ENCODE measurements at places on chromosomes 6 and 20.

- peak; percentile 28 for DNase-seq
Measured at GRCh38 chr20:38304845-38305447, 990 bp downstream of the BPI start.

DNA sequence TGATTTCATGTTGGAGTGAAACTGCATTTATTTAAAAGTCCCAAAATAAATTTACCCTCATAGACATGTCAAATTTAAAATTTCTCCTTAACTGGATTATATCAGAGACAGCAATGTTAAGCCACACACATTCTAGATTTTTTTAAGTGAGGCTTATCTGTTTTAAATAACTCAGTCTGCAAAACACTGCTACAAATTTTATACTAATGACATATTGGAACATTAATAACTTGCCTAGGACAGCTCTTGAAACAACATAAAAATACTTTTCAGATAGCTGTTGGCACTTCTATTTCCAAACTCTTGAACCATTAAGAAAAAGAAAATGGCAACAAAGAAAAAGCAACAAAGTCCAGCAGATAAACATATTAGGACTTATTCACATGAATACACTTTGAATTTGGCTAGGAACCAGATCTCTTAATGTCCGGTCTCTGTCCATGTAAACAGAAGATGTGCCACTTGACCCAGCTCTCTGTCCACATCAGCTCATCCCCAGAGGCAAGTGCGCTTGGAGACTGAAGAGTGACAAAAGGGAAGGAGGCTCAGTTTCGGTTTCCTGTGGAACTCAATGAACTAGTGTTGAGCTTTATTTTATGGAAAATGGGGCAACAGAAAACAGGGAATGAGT lies 219.3 kb upstream of the THBS2 start:
- no peak for DNase-seq

GRCh38 chr20:38004416-38004815 lies 28.8 kb downstream of the TTI1 start:
- no peak for DNase-seq

DNA sequence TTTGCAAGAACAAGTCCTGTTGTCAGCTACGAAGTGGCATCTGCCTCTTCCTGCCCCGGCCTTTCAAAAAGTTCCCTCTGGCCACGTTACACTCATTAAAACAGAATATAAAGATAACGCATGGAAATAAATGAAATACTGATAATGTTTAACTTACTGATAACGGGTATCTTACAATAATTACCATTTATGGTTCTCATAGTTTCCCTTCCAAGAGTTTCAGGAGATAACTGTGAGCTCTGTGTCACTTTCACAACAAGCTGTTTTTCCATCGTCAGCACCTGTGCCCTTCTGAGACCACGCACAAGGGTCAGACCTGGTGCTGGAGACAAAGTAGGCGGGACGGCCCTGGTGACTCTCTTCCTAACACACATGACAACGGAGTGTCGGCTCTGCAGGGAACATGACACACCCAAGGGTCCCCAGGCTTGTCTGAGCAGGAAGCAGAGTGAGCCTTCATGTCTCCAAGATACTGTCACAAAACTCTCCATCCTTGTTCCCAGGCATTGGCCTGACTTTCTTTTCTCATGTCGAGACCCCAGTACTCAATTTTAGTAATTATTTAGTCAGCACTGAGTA lies 86.2 kb upstream of the THBS2 start:
- DNase-seq, result no peak

DNA sequence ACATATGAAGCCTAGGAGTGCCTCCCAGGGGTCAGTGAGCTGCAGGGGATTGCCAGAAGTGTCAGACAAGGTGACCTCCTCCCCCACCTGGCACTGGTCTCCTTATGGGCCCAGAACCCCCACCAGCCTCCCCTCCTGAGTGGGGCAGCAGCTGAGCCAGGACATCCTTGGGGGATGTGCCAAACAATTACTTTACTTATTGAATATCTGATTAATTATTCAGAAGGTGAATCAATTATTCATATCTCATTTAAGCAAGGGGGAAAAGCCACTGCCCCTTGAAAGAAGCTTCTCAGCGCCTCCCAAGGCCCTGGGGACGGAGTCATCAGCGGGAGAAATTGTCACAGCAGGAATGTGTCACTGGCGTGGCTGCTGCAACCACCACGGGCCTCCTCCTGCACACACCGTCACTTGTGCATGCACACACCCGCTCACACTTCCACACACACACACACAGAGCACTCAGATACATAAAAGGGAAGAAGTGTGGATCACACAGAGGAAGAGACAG lies 123.4 kb upstream of the MAFB start:
- DNase-seq, result no peak

DNA sequence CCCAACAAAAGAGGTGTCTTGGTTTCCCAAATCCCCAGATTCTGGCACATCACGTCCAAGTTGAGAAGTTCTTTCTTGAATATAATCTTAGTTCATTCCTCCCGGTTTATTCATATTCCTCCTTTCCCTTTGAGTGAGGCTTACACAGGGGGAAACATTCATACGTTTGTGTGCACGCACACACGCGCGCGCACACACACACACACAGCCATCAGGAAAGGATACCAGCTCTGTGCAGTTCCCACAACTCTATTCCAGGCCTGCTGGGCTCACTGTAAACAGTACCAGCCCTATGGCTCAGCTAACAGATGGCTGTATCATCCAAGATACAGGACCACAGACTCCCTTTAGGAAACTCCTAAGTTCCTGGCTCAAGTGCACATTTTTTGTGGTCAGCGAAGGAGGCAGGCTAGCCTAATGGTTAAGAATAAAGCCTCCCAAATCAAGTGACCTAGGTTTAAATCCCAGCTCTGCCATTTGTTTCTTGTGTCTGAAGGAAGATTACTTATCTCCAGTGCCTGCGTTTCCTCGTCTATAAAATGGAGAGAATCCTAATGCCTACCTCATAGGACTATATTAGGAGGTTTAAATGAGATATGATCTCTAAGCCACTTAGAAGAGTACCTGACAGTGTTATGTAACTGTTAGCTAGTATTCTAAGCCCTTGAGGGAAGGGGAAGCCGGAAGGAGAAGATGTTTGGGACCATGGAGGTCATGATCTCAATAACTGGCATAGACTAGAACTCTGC lies 3.7 kb upstream of the TAF8 start:
- no peak for DNase-seq
